ENCODE measurements at places on chromosomes 2 and 18.
A peak's percentile ranks its signal among the peaks of the same experiment; 100 is the strongest.

DNA sequence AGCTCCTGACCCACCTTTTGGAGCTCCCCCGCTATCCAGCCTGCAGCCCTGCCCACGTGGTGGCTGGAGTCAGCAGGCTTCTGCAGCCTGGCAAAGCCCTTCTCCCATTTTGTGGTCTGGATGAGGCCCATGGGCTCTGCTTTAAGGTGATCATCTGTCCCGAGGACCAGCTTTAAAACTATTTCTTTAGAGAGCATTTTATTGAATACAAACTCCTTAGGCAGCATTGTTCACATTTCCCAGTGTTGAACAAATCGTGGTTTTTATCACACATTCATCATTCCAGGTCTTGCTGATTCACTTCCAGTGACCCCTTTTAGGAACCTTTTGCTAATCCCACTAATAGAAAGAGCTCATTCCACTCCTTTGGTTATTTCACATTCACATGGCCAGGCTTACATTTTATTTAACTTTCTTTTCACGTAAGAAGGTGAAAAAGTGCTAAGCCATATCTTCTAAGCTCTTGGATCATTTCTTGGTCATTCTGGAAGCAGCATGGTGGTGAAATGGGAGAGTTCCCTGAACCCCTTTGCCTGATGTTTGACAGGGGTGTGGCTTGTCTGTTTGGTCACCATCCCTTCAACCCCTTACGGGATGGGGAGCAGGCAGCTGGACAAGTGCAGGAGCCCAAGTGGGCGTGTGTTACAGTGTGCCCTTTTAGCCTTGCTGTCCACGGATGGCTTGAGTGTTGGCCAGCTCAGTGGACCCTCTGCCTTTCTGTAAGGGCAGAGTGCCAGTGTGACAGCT, 80.4 kb upstream of the RAPGEF4 start:
- no peak for DNase-seq

DNA sequence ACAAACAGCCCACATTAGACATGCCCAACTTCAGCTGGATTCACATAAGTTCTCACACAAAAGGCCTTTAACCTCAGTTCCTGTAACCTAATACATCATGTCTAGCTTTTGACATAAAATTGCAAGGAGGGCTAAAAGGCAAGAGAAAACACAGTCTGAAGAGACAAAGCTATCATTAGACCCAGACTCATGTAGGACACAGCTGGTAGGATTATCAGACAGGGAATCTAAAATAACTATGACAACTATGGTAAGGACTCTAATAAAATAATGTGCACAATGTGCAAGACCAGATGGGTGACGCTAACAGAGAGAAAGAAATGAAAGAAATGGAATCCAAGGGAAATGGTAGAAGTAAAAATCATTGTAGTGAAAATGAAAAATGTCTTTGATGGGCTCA, 643.2 kb upstream of the RAB6C start:
- DNase-seq: no peak

- no peak for DNase-seq
Measured at GRCh38 chr18:38502539-38502938, 936.9 kb upstream of the CELF4 start.

DNA sequence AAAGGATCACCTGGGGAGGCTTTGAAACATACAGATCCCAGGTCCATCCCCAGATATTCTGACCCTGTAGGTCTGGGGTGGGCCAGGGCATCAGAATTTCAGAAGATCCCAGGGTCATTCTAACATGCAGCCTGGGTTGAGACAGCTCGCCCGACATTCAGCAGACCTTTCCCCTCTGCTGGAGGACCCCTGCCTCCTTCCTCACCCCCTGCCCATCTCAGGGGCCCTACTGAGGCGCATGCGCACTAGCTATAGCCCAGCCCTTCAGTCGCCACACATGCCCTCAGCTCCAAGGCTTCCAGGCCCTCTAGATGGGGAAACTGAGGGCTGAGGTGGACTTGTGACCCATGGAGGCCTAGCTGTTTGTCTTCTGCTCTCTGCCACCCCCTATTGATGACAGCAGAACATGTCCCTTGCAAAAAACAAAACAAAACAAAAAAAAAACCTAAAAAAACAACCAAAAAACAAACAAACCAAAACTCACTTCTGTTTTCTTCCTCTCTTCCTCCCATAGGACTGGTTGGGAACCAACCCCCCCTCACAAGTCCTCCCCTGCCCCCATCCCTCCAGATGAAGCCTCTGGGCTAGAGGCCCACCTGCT, 91.3 kb downstream of the ZBTB7C start:
- DNase-seq: no peak

- DNase-seq: no peak
Measured at GRCh38 chr2:217740178-217740577, 262.6 kb downstream of the TNS1 start.

DNA sequence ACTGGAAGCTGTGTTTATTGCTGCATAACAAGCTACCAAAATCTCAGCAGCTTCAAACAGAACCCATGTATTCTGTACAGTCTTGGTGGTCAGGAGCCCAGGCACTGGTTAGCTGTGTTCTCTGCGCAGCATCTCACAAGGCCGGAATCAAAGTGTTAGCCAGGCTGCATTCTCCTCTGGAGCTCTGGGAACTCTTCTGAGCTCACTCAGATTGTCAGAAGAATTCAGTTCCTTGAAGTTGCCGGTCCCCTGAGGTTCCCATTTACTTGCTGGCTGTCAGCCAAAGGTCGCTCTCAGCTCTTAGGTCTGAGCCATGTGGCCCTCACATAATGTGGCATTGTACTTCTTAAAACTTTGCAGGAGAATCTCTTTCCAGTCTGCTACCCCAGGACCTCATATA, 123.6 kb upstream of the SMIM21 start:
- no peak for DNase-seq

- DNase-seq: no peak
Measured at GRCh38 chr2:143584936-143585335, 455.7 kb downstream of the ARHGAP15 start.

- no peak for DNase-seq
Measured at GRCh38 chr2:32614084-32614483, 13.8 kb upstream of the TTC27 start.

- DNase-seq: no peak
Measured at GRCh38 chr2:25483607-25484266, 142.0 kb upstream of the DNMT3A start.

DNA sequence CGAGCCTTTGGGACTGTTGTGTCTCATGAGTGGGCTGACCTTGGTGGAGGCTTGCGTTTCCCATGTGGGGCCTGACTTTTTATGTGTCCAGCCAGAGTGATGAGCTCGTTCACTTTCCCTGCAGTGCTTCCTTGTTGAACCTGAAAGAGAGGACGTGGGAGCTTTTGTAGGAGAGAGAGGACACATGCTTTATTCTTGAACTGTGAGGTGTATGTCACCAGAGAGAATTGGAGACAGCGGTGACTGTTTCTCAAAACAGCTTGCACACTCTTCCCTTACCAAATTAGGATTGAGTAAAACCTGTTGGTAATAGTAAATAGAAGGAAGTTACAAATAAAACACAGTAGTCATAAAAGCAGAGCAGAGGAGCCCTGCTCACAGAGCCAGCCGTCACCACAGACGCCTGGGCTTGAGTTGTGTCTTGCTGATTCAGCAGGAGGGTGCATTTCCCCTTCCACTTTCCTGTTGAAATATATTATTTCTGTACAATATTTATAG, 60.7 kb downstream of the INPP4A start:
- no peak for DNase-seq

- DNase-seq: no peak
Measured at GRCh38 chr18:29076645-29077044, 899.7 kb upstream of the CDH2 start.

DNA sequence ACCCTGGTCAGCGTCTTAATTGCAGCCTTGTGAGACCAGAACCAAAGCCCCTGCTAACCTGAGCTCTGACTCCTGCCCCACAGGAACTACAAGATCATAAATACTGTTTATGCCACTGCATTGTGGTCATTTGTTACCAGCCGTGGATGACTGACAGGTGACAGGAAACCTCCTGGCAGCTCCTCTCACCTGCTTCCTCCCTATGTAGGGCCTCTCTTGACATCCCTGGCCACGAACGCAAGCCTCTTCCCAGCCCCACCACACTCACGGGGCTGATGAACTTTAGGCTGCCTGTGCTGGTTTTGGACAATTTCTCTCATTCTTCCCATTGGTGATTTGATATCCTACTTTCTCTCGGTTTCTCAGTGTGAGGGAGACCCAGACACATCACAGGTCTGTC, 357.2 kb upstream of the MYT1L start:
- no peak for DNase-seq

DNA sequence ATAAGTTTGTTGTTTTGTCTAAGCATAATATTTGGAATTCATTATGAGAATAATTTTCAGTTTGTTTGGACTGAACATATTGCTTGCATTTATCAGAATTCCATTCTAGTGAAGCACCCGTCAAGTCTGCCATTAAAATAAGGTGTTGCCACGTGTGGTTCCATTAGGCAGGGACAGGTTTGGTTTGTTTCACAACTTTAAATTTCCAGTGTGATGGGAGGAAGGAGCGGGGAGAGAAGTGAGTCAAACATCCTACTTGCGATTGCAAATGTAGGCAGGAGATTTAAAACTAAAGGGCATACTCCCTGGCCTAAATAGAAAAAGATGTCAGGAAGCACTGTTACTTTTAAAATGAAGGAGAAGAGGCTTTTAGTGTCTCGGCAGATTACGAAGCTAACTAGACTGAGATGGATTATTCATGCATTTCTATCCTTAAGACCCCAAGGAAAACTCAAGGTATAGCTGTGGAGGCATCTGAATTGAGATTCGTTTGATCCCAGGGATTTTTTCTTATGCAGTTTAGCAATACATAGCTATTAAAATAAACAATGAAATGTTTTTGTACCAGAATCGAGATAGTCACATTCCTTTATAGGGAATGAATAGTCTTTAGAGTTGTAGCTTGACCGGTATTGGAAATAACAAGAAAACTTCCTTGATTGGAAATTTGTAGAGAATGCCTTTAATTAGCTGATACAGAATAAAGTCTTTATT, 19.8 kb downstream of the GRHL1 start:
- DNase-seq: no peak

DNA sequence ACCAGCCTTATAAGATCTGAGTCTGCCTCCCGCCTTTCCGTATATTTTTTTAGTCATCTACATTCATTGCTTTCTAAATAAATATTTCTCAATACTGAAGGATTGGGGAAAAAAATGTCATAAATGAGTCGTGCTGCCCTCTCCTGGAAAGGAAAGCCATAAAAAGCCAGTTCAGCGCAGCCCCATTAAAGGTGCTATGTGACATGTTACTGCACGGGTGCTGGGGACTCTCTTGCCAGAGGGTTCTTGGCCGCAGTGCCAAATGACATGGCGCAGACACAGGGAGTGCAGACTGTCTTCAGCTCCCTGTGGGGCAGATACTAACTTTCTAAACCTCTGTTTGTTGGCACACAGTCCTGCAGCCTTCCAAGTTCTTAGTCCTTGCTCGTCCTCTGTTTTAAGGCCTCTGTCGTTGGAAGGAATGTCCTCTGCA, 53.7 kb upstream of the MAP3K20 start:
- no peak for DNase-seq

- peak; percentile 50 for DNase-seq
Measured at GRCh38 chr2:62140426-62141141, 55.3 kb upstream of the B3GNT2 start.

- no peak for DNase-seq
Measured at GRCh38 chr2:203594541-203594940, 59.4 kb upstream of the RAPH1 start.

- no peak for DNase-seq
Measured at GRCh38 chr2:40321822-40322221, 130.1 kb downstream of the SLC8A1 start.

GRCh38 chr2:39411181-39411944, 25.7 kb downstream of the MAP4K3 start:
- no peak for DNase-seq

GRCh38 chr18:61948846-61949438, 56.1 kb upstream of the RNF152 start:
- no peak for DNase-seq

GRCh38 chr2:39160982-39161381, 40.1 kb upstream of the SOS1 start:
- no peak for DNase-seq

GRCh38 chr18:35588995-35589394, 7.5 kb downstream of the GALNT1 start:
- peak; percentile 26 for DNase-seq

GRCh38 chr2:192978395-192978794, 783.7 kb upstream of the TMEFF2 start:
- no peak for DNase-seq

GRCh38 chr18:70377317-70377799, 88.5 kb downstream of the SOCS6 start:
- DNase-seq: no peak

DNA sequence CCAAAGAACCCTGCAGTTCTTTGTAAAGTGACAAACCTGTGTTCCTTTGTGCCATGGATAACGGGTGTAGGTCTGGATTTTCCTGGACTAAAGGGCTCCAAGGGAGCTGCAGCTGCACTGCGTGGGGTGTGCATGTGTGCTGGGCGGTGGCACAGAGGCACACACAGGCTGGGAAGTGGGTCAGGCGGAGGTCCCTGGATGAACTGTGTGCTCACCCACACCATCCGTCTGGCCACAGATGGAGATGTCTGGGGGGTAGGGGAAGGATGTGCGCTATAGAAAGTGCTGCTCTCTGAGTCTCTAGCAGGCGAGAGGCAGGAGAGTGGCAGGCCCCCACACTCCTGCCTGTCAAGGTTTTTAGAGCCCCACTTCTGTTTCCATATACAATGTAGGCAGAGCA, 137.2 kb downstream of the LOXHD1 start:
- no peak for DNase-seq

GRCh38 chr2:2448178-2448577, 117.1 kb upstream of the MYT1L start:
- DNase-seq: no peak
